ENCODE measurements at places on chromosomes 7 and 10.

GRCh38 chr7:732094-732541 is 5.0 kb upstream of the PRKAR1B start:
- no peak for DNase-seq

GRCh38 chr7:131667699-131668098 is 111.3 kb upstream of the PODXL start:
- no peak for DNase-seq

DNA sequence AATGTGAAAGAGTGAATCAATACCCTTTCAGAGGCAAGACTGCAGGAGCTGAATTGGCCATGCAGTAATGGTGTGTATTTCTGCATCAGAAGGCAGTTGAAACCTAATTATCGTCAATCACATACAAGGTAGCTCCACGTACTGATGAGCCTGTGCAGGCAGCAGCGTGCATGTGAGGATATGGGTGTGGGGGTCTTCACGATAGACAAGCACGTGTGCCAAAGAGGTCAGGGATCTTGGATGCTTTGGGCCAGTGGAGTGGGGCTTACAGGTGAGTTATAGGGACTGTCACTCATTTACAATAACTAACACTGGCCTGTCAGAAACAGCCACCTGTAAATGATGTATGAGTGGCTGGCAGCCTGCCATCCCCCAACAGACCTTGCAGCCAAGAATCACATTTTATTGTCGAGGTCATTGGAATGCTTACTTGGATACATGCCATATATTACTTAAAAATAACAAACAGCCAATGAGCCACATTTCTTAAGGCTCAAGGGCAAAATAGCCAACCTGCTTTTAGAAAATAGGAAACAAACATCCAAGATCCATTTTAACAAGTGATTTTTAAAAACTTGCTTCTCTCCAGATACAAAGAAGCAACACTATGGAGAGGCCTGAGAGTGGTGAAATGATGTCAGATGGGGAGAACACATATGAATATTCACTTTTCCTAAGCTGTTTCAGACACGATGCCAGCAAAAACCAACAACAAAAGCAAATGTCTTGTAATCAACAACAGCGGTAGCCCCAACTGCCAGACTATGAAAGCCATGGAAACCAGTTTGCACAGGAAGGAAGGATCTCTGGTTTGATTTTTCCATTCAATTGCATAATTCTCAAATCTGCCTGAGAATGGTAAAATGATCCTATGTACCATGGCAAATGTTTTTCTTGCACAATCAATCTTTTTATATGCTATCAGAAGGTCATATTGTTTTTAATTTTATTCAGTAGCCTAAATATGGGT is 210.7 kb downstream of the SKAP2 start:
- DNase-seq: no peak

GRCh38 chr7:107387573-107388219 is 82.2 kb upstream of the GPR22 start:
- DNase-seq: no peak

- no peak for DNase-seq
Measured at GRCh38 chr10:70198696-70199466, 28.6 kb upstream of the SAR1A start.

DNA sequence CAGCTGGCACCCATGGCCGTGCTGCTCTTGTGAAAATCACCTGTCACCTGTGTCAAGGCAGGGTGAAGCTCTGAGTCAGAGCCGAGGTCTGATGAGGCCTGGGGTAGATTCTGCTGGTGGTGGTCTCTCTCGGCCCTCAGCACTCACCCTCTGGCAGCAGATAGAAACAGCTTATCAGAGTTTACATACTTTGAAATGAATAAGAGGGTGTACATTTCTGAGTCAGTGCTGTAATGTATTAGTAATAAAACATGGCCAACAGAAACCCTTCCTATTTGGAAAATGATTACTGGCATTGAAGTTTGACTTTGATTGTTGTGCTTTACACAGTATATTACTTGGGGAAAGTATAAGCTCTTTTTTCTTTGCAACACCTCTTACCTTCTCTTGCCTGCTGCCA is 228.8 kb downstream of the SNX10 start:
- DNase-seq: no peak

- DNase-seq: no peak
Measured at GRCh38 chr10:12750526-12751201, 250.8 kb downstream of the CCDC3 start.

DNA sequence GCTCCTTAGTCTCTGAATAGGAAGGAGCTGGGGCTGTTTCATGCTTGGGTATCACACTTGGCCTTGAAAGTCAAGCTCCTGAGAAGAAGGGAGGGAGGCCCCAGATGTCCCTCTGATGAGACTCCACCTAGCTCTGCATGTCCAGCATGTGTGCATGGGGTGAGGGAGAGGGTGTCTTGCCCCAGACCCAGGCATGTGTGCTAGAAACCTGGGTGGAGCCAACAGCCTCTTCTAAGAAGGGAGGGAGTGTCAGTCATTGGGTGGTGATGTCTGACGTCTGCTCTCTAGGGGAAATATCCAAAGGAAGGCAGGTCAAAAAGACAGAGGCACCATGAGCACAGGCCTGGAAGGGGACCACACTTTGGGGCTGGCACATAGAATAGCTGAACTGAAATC is 159.0 kb downstream of the CDH23 start:
- no peak for DNase-seq

- DNase-seq: no peak
Measured at GRCh38 chr7:68122801-68123200, 1126.2 kb downstream of the TYW1 start.
